Epithelial cell of esophagus (primary cell): ENCODE measurements at places on chromosomes 6 and 20.

DNA sequence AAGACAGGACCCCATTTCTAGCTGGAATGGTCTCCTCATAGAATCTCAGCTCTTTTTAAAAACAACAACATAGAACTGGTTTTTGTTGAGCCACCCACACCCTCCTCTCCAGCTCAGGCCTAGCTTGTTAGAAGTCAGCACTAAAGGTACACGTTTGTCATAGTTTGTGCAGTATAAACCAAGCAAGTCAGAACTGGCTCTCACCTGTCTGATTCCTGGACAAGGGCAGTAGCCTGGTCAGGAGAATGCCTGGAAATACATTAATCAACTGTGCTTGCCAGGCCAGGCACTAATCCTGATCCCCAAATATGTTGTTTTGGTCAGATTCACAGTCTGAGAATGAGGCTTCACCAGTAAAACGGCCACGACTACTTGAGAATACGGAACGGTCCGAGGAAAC is 296.7 kb downstream of the ZFAND3 start:
- DNase-seq = peak; percentile 80

GRCh38 chr6:39521958-39522357 is 199.5 kb upstream of the KCNK16 start:
- no peak for DNase-seq

- no peak for DNase-seq
Observed at GRCh38 chr6:15339081-15339480, 93.2 kb downstream of the JARID2 start.

- DNase-seq = no peak
Observed at GRCh38 chr6:13507306-13507860, 20.0 kb upstream of the GFOD1 start.

DNA sequence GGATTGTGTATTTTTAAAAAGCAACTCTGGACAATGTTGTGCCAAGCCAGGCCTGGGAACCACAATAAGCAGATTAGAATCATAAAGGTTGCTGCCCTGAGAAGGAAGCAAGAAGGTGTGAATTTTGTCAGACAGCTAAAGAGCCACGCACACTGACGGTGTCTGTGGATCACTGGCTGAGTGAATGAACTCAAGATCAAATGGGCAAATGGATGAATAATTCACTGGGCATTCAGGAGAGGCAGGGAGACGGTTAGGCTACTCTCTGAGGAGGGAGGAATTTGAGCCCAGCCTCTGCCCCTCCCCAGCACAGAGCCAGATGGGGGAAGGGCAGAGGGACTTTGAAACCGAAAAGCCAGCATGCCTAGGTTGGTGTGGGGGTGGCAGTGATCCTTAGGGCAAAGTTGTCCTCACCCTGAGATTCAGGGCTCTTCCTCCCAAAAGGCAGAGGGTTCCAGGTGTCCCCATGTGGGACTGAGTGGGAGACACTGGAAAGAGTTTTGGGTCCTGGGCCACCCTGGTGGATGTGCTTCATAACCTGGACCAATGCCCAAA is 19.5 kb upstream of the SLC22A7 start:
- DNase-seq = peak; percentile 37

DNA sequence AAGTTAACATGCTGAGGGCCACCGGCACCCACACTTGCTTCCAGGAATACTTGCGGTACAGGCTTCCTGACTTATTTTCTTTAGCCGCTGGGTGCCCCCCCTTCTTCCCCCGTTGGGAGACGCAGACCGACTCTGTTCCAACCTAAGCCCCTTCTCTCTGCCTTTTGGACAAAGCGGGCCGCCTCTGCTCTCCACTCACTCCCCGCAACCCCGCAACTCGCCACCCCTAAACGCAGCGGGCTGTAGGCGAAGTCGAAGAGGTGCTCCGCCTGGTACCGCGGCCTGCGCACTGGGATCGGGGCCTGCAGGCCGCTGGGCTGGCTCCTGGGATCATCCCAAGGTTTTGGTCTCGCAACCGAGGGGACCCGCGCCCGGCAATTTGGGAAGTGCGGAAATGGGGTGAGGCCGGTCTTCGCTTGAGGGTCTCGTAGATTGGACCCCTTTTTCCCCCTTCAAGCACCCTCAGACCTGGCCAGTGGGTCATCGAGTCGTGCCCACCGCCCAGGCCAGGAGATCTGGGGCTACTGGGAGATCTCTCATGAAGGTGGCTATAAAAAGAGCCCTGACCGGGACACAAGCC is 4.7 kb upstream of the FOXF2 start:
- DNase-seq = no peak

DNA sequence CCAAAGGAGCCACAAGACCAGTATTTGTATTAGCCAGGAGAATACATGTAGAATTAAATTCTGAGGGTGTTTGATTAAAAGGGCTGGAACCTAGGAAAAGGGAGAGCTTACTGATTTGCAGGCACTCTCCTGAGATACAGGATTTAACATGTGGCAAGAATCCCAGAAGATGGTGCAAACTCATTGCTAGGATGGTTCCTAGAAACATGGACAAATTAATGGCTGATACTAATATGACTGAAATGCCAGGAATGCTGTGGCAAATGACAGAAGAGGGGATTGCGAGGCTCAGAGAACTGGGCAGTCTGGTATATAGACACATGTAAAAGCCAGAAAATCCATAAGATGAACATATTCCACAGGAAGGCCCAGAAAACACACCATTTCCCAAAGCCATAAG is 118.1 kb downstream of the RWDD2A start:
- peak; percentile 6 for DNase-seq

GRCh38 chr20:46021361-46022359 is 7.4 kb upstream of the SLC12A5 start:
- DNase-seq = peak; percentile 37

GRCh38 chr6:17967668-17968518 is 19.5 kb downstream of the KIF13A start:
- DNase-seq = peak; percentile 70

DNA sequence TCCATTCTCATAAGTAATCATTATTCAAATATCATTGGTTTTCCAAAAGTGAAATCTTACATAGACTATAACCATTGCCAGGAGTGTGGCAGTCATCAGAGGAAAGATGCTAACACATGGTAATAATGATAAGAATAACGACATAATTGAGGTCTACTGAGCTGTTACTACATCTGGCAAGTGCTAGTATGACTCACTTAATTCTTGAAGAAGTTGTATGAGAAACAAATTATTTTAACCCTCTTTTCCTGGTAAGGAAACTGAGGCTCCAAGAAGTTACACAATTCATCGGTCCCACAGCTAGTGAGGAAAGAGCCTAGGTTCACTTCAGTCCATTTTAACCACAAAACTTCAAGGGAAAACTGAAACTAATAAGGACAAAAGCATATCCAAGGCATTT is 335.6 kb upstream of the BTBD3 start:
- DNase-seq = no peak

DNA sequence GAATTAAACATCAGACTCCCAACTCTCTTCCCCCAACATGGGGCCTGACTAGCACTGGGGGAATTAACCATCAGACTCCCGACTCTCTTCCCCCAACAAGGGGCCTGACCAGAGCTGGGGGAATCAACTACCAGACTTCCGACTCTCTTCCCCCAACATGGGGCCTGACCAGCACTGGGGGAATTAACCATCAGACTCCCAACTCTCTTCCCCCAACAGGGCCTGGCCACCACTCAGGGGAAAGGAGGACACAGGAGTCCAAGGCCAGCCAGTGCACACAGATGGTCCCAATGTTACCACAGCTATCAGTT is 13.1 kb downstream of the CST7 start:
- no peak for DNase-seq

- no peak for DNase-seq
Observed at GRCh38 chr6:109612268-109612667, 78.7 kb downstream of the AK9 start.

DNA sequence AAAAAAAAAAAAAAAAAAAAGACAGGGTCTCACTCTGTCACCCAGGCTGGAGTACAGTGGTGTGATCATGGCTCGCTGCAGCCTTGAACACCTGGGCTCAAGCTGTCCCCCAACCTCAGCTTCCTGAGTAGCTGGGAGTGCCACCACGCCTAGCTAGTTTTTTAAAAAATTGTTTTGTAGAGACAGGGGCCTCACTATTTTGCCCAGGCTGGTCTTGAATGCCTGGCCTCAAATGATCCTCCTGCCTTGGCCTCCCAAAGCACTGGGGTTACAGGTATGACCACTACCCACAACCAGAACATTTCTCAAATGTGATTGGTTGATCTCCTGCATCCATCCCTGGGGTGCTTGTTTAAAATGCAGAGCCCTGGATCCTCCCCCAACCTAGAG is 5.6 kb upstream of the RBCK1 start:
- DNase-seq = no peak

GRCh38 chr6:139500977-139501376 is 126.5 kb upstream of the CITED2 start:
- peak; percentile 10 for DNase-seq

- DNase-seq = no peak
Observed at GRCh38 chr6:168596344-168596743, 155.4 kb downstream of the SMOC2 start.

- DNase-seq = no peak
Observed at GRCh38 chr6:135296715-135297114, 115.6 kb downstream of the MYB start.

GRCh38 chr20:32749914-32750637 is 6.8 kb upstream of the COMMD7 start:
- DNase-seq = no peak

DNA sequence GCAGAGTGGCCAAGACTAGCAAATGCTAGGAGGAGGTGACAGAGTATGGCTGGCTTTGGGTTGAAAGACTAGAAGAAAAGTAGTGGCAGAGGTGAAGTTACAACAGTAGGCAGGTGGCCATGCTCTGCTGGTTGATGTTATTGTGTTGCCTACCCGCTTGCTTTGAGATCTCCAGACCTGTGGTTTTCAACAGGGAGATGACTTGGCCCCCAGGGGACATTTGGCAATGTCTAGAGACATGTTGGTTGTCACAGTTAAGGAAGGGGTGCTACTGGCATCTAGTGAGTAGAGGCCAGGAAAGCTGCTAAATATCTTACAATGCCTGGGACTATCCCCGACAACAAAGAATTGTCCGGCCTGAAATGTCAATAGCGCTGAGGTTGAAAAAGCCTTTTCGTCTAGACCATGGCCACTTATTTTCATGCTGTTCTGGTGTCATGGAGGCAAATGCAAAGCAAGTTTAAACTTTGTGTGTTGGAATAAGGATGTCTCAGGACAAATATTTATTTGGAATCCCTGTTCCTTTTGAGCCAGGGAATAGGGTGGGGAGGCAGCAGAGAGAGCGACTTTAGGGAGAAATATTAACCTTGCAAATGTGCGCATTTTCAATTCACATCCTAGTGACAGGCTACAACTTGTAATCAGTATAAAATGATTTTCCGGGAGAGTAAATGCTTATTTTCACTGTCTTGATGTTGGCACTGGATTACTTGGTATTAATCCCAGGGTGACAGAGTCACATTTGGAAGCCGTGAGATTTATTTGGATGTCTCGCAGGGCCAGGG is 203.9 kb downstream of the ZNF217 start:
- no peak for DNase-seq

DNA sequence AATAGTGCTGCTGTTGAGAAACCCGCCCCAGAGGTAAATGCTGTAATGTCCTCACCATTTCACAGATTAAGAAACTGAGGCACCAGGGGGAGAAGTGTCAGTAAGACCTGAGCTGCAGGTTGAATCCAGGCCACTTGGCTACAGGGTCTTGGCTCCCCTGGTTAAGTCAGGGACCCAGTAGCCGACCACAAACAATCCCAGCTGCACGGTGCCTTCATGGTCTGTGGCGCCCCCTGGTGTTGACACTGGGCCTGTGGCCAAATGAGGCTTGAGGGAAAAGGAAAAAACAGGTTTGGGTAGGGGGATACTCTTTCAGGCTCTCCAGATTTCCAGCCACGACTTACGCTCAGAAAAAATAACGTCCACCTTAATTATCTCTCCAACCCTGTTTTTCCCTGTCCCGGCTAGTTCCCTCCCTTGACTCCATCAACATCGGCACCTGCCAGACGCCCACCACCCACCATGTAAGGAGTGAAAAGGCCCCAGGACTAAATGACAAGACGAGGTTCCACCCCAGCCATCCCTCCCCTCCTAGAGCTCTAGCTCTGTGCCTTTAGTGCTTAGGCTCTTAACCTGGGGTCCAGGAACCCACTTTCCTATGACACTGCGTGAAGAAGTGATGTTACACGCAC is 47.7 kb upstream of the POLR1H start:
- no peak for DNase-seq

GRCh38 chr6:160031442-160031841 is 62.6 kb downstream of the IGF2R start:
- DNase-seq = peak; percentile 76

DNA sequence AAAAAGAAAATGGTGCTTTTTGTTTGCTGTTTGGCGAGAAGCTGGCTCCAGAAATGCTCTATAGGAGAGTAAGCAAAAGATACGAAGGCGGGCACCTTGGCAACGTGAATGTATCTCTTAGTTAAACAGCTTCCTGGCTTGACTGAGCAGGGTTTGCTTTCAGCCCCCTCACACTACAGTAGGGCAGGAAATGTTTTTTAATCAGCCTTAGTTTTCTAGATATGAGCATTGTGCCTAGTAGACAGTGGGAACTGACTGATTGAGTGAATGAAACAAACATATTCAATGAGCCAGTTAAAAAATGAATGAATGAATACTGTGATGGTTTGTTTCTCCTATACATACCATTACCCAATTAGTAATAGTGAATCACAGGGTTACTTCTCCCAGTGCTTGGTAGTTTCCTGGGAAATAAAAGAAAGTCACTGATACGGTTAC is 19.9 kb downstream of the CAP2 start:
- DNase-seq = peak; percentile 73

DNA sequence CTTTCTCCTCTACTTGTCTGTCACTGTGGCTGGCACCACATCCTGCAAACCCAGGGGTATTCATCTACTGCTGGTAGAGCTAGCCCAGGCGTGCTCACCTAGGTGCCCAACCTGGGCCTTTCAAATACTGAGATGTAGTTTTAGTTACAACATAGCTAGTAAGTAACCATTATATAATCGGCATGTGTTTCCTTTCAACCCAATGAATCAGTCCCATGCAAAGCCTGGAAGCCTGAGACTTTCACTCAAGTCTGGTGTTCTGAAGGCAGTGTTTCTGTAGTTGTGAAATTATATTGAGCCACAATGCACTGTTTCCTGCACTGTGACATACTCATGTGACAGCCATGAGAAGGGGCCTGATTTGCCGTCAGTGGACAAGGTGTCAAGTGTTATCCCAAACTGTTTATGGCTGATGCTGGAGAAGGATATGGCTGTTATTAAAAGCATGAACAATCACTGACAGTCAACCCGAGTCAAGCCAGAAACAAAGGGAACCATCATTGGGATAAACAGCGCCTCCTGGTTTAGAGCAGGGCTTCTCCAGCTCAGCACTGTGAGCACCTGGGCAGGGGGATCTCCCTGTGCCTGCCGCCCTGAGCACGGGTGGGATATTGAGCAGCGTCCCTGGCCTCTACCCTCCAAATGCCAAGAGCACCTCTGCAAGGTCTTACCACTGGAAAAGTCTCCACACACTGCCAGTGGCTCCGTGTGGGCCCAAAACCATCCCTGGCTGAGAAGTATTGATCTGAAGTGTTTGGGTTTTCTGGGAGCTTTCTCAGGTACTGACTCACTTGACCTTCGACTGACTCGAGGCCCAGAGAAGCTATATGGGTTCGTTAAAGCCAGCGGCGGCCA is 1.6 kb downstream of the PSMA7 start:
- peak; percentile 70 for DNase-seq

- no peak for DNase-seq
Observed at GRCh38 chr6:168098431-168098861, 19.4 kb upstream of the FRMD1 start.

- DNase-seq = no peak
Observed at GRCh38 chr6:6588924-6589709, 597 bp downstream of the LY86 start.

- DNase-seq = peak; percentile 55
Observed at GRCh38 chr6:77926198-77926751, 273.4 kb downstream of the MEI4 start.
